ENCODE measurements at places on chromosomes 13 and 19. TPM values are rescaled to one million over a fixed set of nuclear protein-coding genes. Genes with fewer than 3 reads are reported as not detected.
A peak's percentile ranks its signal among the peaks of the same experiment; 100 is the strongest.

DNA sequence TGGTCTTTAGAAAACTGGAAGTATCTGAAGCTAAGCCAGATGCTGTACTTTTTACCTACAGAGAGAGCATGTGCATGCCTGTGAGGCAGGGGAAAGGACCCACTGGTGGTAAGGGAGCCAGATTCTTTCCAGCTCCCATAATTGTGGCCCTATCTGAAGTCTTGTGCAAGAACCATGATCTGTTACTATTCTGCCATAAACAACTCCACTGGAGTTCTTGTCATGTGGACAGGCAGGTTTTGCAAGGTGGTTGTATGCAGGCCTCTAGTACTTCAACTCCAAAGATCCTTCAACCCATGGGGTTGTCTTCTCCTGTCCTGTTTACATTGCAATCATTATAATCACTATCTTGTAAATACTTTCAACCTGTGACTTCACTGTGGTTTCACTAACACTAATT, 14.1 kb downstream of the PROSER1 start:
- H3K36me3 ChIP-seq = peaks cover 53% of the 10 kb centered on the region
- H3K4me3 ChIP-seq = no peak overlapping the region
- H3K27ac ChIP-seq = no peak overlapping the region

- DNase-seq = peak; percentile 12
- no peaks in the 10 kb centered on the region for H3K36me3 ChIP-seq
- no peaks in the 10 kb centered on the region for H3K4me1 ChIP-seq
- no peaks in the 10 kb centered on the region for H3K27me3 ChIP-seq
- no peak overlapping the region for H3K4me3 ChIP-seq
Measured at GRCh38 chr13:41513600-41513999, 56.2 kb downstream of the RGCC start.

- peak; percentile 49 for DNase-seq
- H3K4me3 ChIP-seq = no peak overlapping the region
- no peak overlapping the region for H3K27ac ChIP-seq
- peaks cover 4% of the 10 kb centered on the region for H3K4me1 ChIP-seq
- H3K36me3 ChIP-seq = peaks cover 28% of the 10 kb centered on the region
Measured at GRCh38 chr19:11446652-11447301, 11.3 kb downstream of the PRKCSH start.

GRCh38 chr19:15194938-15195337, 5.9 kb downstream of the NOTCH3 start:
- no peak overlapping the region for H3K27ac ChIP-seq
- H3K27me3 ChIP-seq = peaks cover 38% of the 10 kb centered on the region
- no peak for DNase-seq
- H3K4me3 ChIP-seq = no peak overlapping the region

DNA sequence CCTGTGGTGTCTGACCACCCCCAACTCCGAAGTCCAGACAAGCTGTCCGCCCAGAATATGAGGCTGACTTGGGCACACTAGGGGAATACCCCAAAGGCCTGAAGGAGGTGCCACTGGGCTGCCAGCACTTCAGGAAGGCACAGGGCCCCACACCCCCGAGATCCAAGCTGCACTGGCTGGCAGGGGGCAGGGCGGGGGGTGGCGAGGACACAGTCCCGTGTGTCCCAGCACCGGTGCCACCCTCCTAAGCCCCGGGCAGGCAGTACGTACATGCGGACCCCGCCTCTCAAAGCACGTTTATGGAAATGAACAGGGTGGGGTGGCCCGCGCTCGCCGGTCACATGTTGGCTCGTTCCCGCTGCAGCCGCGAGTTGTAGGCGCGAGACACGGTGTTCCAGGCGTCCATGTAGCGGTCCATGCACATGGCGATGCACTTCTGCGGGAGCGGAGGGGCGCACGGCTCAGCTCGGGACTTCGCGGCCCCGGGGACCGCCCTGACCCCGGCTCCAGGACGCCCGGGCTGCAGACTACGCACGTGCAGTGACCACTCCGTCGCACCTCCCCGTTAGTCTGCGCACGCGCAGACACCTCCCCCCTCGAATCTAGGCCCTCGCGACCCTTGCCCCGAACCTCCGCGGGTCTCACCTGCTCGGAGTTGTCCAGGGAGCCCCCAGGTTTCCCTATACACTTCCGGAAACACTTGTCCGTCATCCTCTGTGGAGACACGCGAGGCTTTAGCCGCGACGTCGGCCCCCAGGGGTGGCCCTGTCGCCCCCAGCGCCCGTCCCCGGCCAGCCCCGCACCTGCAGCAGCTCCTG, 566 bp downstream of the TIMM13 start:
- H3K27ac ChIP-seq = peak overlapping the region; percentile 97
- peaks cover 14% of the 10 kb centered on the region for H3K4me1 ChIP-seq
- no peaks in the 10 kb centered on the region for H3K27me3 ChIP-seq
- peak; percentile 62 for DNase-seq

- H3K27ac ChIP-seq = peak overlapping the region; percentile 94
- peaks cover 69% of the 10 kb centered on the region for H3K36me3 ChIP-seq
- no peaks in the 10 kb centered on the region for H3K27me3 ChIP-seq
- H3K4me1 ChIP-seq = peaks cover 85% of the 10 kb centered on the region
- peak; percentile 81 for DNase-seq
Measured at GRCh38 chr13:24254146-24254841, 55.1 kb upstream of the C1QTNF9 start.

DNA sequence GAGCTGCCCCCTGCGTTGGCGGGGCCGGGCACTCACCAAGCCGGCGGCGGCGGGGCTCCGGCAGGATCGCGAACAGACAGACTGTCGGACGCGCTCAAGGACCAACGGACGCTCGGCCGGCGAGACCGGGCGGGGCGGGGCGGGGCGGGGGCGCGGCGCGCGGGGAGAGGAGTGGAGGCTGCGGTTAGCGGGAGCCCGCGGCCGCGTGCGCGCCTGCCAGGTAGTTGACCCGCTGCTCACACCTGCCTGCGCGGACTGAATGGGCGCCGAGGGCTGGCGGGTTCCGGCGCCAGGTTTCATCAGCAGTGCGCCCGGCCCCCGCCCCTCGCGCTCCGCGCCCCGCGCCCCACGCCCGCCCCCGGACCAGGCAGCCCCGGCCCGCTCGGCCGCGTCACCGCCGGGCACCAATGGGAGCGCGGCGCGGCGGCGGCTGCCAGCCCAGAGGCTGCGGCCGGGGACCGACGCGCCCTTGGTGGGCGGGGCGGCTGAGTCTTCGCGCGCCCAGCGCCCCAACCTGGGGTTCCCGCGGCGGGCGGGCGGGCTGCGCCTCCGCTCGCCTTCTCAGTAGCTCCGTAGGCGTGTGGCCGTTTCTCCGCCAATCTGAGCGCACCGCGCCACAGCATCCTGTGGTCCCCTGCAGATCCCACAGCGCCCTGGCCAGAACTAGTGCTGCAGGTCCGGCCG, at the start of gene SLC7A1:
TSS of gene SLC7A1 (minus strand) at position 309 of the 684 bp plus-strand sequence. CDS start 59,500 bp downstream, outside the sequence.
- H3K4me1 ChIP-seq = peaks cover 41% of the 10 kb centered on the region
- peaks cover 2% of the 10 kb centered on the region for H3K27me3 ChIP-seq
- peaks cover 18% of the 10 kb centered on the region for H3K36me3 ChIP-seq
- peak within 1 kb of the TSS; percentile 90 for H3K4me3 ChIP-seq
- peak within 1 kb of the TSS; percentile 95 for H3K27ac ChIP-seq
- peak; percentile 87 for DNase-seq

DNA sequence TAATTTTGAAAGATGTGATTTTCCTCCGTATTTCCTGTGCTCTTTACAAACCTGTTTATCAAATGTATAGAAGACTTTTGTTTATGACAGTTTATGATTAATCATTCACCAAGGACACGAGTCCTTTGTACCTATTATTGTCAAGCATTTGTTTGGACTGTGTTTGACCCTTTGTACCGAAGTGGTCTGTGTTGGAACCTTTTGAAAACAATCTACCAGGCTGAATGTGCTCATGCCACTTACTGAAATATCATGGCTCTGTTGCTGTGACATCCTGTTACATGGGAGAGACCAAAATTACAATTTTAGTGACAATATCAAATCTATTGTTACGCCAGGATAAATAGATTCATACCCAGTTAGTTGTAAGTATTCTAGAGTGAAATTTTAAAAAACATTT, 193.6 kb downstream of the IRS2 start:
- H3K4me1 ChIP-seq = no peaks in the 10 kb centered on the region
- no peaks in the 10 kb centered on the region for H3K36me3 ChIP-seq
- peaks cover 12% of the 10 kb centered on the region for H3K27me3 ChIP-seq

DNA sequence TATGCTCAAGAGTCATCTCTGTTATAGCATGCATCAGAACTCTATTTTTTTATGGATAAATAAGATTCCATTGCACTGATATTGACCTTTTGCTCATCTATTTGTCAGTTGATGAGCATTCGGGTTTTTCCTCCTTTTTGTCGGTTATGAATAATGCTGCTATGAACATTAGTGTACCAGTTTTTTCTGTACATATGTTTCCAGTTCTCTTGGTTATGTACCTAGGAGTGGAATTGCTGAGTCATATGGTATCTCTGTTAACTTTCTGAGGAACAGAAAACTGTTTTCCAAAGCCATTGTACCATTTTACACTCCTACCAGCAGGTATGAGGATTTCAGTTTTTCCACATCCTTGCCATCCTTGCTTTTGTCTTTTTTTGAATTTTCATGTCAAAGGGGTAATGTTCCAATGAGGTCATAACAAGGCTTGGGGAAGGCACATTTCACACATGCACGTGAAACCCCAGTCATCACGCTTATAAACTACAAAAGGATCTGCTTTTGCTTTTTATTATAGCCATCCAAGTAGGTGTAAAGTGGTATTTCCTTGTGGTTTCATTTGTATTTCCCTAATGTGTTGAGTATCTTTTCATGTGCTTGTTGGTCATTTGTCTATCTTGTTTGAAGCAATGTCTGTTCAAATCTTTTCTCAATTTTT, 14.6 kb downstream of the KBTBD7 start:
- H3K27ac ChIP-seq = no peak overlapping the region
- no peak overlapping the region for H3K4me3 ChIP-seq
- H3K4me1 ChIP-seq = no peaks in the 10 kb centered on the region
- no peaks in the 10 kb centered on the region for H3K27me3 ChIP-seq
- no peak for DNase-seq
- peaks cover 8% of the 10 kb centered on the region for H3K36me3 ChIP-seq

Gene C19orf67
- total RNA-seq = not detected

Gene PROZ
- total RNA-seq = not detected

Gene ZNF256
- 8.9 TPM for total RNA-seq

Gene LAIR2
- total RNA-seq = 1.6 TPM

Data from activated CD8-positive, alpha-beta T cell treated with anti-CD3 and anti-CD28 coated beads, Interleukin-2, amount 10 ng/mL, durations not matched to agents 7 days and 5 days (primary cell).